ENCODE measurements at places on chromosomes 6 and 20.
A peak's percentile ranks its signal among the peaks of the same experiment; 100 is the strongest.

DNA sequence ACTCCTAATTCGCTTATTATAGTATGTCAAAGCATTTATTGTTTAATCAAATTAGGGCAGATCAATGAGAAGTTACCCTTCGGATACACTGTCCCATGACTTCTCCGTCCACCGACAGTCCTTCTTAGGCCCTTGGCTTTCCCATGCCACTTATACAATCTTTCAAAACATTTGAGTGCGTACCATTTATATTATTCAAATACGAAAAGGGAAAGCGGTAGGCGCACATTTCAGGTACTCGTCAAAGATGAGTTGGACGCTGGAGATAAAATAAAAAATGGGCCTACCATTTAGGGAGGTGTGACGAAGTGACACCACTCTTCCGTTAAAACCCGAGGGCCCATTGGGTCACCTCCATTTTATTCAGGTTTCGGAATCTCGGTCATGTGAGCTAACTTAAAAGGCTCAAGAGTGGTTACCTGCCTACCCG lies 542 bp upstream of the AFG1L start:
- DNase-seq = no peak

- no peak for DNase-seq
These were observed 166.3 kb downstream of the TBXT start for GRCh38 chr6:166001359-166001758.

- DNase-seq = no peak
These were observed at the start of gene RBPJL for GRCh38 chr20:45306431-45306982. Gene RBPJL (plus strand): TSS chr20:45306840. CDS start chr20:45306923, 83 bp downstream.

- DNase-seq = no peak
These were observed at the start of gene EYS for GRCh38 chr6:65707126-65707826. Gene EYS (minus strand): TSS chr6:65707226. CDS start chr6:65495410, 211,816 bp downstream.

DNA sequence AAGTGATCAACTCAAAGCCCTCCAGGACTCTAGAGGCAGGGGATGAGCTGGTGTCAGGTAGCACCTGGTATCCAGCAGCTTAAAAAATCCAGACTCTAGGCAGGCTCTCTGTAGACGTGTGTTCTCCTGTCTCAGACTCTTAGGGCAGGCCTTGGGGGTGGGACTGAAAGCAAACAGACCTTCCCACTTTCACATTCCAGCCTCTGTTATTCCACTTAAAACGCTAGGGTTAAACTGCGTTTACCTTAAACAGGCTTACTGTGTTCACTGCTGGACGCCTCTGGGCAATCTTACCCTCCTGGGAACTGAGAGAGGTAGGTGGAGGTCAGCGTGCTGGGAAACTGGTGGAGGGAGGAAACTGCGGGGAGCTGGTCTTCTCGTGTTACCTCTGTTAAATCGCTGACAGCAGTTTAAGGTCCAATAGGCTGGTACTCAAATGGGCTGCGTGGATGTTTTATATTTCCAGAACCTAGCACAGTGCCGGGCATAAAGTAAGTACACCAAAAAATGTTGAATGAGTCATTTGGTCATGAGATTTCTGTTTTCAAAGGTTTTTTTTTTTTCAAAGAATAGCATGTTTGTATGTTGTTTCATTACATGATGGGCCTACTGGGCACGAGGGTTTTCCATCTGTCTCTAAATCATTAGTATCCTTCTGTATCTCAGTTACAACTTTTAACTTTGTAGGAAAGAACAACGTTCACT lies at the start of gene GCNT2:
TSS of gene GCNT2 (plus strand) at position 248 of the 705 bp plus-strand sequence. CDS start 7,561 bp downstream, outside the sequence.
- DNase-seq = peak; percentile 74

DNA sequence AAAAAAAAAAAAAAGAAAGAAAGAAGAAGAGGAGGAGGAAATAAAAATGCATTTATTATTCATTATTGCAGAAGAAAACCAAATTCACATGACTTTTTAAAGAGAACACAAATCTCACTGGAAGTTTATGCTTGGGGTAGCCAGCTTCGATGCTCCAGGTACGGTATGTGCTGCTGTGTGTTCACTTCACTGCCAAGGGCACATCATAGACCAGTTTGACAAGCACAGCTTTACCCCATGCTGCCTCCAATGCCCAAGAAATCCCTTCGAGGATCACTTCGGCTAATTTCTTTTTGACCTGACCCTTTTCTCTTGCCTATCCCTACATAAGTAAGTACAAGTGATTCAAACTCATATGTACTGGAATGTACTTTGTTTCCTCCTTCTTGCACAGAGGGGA lies 41.9 kb upstream of the RBM24 start:
- DNase-seq = no peak

- no peak for DNase-seq
These were observed 226.8 kb downstream of the EYA4 start for GRCh38 chr6:133467982-133468380.

GRCh38 chr6:166904101-166904746 lies 52.1 kb downstream of the RNASET2 start:
- DNase-seq = no peak
